ELR (cell line): ENCODE measurements at places on chromosomes 16 and 17.
A peak's percentile ranks its signal among the peaks of the same experiment; 100 is the strongest.

DNA sequence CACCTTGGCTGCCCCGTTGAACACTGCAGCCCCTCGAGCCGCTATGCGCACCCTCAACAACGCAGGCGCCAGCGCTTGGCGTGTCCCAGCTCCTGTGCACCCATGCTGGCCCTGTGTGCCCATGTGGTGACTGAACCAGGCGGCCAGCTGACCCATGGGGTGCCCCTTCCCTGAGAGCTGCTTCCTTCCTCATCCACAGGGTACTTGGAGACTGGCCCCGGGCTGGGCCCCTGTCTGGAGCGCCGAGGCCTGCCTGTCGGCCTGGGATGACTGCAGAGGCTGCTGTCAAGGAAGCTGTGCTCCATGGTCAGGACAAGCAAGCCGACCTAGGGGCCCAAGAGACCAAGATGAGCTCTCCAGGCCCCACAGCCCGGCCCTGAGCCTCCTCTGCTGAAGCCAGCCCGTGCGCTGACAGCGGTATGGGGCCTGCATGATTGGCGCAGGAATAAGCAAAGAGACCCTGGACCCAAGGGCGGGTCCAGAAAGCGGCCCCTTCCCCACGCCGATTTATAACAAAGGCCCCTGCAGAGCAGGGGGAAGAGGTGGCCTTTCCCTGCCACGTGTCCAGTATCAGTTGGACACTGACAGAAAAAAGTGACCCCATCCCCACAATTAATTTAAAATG, 21.6 kb upstream of the BAHCC1 start:
- DNase-seq: no peak

DNA sequence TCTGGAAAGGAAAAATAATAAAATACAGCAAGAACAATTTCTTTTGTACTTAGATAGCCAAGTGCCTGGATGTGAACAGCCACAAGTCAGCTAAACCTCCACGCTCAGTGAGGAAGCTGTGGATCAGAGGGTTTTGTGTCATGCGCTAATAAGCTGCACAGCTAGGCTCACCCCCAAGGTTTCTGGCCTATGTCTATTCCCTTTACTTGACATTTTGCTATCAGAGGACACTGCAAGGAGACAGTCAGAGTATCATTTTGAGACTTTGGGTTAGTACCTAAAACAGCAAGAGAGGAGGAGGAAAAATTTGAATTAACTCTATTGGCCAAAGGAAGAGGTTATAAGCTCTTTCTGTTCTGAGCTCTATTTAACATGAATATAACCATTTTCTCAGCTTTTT, 139.3 kb downstream of the KCNJ2 start:
- DNase-seq: no peak

DNA sequence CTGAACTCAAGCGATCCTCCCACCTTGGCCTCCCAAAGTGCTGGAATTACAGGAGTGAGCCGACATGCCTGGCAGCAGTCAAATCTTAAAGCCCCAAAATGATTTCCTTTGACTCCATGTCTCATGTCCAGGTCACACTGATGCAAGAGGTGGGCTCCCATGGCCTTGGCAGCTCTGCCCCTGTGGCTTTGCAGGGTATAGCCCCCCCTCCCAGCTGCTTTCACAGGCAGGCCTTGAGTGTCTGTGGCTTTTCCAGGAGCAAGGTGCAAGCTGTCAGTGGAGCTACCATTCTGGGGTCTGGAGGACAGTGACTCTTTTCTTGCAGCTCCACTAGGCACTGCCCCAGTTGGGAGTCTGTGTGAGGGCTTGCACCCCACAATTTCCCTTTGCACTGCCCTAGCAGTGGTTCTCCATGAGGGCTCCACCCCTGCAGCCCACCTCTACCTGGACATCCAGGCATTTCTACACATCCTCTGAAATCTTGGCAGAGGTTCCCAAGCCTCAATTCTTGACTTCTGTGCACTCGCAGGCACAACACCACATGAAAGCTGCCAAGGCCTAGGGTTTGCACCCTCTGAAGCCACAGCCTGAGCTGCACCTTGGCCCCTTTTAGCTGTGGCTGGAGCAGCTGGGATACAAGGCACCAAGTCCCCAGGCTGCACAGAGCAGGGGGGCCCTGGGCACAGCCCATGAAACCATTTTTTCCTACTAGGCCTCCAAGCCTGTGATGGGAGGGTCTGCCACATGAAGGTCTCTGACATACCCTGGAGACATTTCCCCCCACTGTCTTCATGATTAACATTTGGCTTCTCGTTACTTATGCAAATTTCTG, 79.3 kb upstream of the ARL4D start:
- DNase-seq: no peak

DNA sequence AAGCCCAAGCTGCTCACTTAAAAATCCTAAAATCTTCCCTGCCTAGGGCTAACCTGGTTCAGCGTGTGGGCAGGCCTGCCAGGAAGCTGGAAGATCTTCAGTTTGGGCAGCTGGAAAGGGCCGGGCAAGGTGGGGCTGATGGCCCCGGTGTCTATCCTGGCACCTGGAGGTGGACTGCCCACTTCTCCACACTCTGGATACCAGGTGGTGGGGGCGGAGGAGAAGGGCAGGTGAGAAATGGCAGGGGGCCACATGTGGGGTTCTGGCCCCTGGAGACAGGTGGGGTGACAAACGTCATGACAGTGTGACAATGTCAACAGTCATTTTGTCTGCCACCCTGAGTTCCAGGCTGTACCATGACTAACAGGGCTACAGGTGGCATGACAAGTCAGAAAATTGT, 78.5 kb upstream of the C16orf82 start:
- no peak for DNase-seq

DNA sequence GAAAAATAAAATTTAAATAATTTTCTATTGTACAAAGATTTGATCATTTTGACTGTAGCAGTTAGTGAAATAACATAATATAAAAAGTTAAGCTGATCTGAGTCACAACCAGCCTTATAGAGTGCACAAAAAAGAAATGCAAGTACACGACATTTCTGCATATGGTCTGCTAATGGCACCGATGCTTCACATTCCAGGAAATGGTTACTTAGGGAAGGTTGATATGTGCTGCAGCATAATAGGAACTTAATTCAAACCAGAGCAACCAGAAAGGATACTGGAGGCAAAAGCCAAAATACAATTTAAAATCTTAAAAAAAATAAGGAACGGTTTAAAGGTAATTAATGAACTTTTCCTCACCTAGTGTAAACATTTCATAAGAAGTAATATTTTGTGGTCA, 10.0 kb upstream of the CFDP1 start:
- DNase-seq: no peak

DNA sequence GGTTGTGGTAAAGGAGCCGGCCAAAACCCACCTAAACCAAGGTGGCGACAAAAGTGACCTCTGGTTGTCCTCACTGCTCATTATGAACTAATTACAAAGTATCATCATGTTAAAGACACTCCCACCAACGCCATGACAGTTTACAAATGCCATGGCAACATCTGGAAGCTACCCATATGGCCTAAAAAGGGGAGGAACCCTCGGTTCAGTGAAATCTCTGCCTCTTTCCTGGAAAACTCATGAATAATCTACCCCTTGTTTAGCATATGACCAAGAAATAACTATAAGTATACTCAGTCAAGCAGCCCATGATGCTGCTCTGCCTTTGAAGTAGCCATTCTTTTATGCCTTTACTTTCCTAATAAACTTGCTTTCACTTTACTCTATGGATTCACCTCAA, 72.2 kb downstream of the CYLD start:
- DNase-seq: no peak

DNA sequence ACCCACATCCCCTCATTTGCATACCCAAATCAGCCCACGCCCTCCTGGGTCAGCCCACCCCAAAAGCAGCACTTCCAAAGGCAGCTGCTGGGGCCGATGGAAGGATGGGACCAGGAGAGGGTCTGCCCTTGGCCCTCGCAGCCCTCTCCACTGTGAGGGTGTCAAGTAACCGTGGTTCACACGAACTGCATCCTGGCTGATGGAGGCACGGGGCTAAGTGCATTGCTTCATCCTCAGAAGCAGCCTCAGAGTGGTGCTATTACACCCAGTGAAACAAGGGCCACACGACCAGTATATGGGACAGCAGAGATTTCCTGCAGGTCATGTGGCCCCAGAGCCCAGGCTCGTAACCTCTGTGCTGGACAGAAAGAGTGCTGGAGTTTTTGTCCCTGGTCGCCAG, 13.2 kb upstream of the ATP2A3 start:
- no peak for DNase-seq

GRCh38 chr16:69934044-69934443, 17.1 kb upstream of the CLEC18A start:
- DNase-seq: no peak

DNA sequence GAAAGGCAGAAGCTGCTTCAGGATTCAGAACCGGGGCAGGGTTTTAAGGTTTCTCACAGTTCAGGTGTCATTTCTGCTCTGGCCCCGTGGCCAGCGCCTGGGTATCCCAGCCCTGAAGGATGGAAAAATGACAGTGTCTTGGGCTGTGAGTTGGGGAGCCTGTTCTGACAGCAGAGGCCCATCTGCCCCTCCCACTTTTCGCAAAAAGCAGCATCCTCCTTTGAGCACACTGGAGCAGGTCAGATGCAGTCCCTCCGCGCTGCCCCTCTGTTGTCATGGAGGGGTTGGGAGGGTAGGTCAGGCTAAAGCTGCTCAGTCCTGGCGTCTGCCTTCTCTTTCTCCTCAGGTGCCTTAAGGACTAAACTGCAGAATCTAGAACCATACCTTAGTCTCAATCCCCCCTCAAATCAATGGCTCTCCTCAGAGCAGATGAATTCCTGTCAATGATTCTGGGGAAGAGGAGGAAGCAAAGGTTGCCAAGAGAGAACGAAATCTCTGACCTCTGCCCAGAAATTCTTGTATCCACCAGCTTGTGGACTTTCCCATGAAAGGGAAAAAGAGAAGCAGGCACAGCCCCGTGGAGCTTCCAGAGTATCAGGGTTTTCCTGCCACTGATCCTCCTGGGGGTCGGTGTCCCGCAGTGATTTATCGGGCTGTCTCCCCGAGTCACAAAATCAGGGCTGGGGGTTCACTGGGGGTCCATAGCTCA, 7.3 kb downstream of the NEUROD2 start:
- DNase-seq: no peak

- DNase-seq: no peak
Measured at GRCh38 chr16:46591257-46591656, 29.9 kb downstream of the SHCBP1 start.

- peak; percentile 41 for DNase-seq
Measured at GRCh38 chr16:23469814-23470213, 16.8 kb upstream of the COG7 start.

GRCh38 chr17:49646391-49647255, 31.3 kb downstream of the SPOP start:
- DNase-seq: peak; percentile 89

DNA sequence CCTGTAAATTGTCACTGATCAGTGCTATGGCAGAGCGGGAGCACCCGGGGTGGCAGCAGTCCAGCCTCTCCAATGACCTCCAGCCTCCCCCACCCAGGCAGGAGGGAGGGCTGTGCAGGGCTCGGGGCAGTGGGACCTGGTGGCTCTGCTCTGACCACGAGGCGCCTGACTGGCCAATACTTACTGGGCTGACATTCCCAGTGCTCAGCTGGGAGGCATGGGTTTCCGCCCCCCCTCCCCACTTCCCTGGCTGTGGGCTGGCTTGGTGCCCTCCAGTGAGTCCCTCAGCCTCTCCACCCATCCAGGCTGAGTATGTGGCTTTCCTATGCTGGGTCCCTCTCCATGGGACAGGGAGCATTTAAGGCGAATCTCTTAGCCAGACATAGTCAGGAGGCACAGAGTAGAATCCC, 2.7 kb downstream of the SOCS3 start:
- DNase-seq: peak; percentile 94

DNA sequence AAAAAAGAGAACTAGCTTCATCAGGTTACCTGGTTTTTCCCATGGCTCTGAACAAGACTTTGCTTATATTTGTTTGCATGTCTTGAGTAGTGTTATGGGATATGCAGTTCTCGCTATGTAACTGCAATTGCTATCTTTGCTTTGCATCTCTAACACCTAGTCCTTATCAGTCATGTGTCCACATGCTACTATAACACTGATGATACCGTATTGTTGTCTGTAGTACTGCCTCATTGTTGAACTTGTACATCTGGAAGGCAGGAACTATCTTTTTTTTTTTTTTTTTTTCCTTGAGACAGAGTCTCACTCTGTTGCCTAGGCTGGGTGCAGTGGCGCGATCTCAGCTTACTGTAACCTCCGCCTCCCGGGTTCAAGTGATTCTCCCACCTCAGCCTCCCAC, 2.5 kb downstream of the PSME3 start:
- no peak for DNase-seq

GRCh38 chr16:64132759-64133361, 989.0 kb downstream of the CDH11 start:
- DNase-seq: no peak

DNA sequence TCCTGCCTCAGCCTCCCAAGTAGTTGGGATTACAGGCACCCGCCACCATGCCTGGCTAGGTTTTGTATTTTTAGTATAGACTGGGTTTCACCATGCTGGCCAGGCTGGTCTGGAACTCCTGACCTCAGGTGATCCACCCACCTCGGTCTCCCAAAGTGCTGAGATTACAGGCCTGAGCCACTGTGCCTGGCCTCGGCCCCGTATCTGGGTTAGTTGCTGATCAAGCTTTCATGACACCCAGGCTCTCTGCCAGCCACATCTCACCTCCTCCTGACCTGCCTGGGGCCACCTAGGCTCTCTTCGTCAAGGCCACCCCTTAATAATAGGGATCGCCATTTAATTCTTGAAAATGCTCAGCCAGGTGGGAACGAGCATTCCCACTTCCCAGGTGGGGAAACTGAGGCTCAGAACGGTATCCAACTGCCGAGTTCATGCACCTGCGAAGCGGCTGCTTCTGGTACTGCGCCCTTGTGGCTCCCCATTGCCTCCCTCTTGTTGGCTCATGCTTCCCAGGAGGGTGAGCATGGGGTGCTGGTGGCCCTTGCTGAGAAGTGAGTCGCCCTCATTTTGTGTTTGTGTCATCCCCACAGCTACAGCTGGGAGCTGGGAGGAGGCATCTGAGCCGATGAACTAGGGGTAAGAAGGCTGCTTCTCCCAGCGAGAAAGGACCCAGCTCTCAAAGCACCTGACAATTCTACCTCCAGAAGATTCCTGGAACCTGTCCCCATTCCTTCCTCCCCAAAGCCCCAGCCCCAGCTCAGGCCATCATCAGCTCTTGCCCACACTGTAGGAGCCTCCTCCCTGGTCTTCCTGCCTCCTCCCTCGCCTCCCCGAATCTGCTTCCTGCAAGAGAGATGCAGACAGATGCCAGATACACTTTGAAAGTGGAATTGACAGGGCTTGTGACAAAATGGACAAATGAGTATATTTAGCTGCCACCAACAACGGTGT, 17.3 kb upstream of the SNN start:
- no peak for DNase-seq

DNA sequence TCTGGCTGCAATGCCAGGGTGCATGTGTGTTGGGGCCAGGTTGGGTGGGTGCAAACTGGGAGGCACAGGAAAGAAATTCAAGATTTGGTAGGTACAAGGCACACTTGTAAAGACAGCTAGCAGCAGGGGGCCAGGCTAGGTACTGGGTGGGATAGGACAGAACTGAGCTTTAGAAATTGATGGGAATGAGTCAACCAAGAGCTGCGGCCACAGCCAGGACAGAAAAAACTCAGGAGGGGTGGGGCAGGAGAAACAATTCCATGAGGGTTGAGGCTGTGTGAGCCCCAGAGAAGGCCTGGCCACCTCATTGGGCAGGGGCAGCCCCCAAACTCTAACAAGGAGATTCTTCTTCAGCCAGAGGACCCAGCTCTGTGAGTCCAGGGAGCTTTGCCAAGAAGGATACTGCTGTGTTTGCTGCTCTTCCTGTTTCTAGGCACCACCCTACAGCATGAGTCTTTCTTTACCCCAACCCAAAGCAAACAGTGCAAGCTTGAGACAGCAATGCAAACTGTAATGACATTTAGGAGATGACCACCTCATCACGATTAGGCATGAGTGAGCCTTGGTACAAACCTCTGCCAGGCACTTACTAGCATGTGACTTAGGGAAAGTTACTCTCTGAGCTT, 21.3 kb upstream of the CCDC182 start:
- DNase-seq: no peak
